ENCODE measurements at places on chromosomes 3 and 15.

DNA sequence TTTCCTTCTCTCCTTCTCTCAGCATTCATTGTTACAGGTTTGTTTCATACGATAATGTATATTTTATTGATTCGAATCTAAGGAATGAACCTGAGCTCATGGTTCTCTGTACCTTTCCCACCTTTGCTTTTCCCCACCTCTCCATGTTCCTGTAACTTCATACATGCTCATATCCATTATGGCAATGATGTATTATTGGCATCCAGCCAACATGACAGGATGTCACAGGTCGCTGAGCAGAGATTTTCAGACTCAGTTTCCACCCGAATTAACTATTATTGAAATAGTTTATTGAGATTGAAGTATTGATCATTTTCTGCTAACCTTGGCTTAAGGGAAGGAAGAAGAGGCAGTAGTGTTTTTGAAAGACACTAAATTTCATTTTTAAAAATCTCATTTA is 64.8 kb downstream of the MAP2K5 start:
- H3K27me3 ChIP-seq, result no peaks in the 10 kb centered on the region
- H3K4me3 ChIP-seq, result no peak overlapping the region
- no peaks in the 10 kb centered on the region for H3K36me3 ChIP-seq
- no peak overlapping the region for H3K27ac ChIP-seq

DNA sequence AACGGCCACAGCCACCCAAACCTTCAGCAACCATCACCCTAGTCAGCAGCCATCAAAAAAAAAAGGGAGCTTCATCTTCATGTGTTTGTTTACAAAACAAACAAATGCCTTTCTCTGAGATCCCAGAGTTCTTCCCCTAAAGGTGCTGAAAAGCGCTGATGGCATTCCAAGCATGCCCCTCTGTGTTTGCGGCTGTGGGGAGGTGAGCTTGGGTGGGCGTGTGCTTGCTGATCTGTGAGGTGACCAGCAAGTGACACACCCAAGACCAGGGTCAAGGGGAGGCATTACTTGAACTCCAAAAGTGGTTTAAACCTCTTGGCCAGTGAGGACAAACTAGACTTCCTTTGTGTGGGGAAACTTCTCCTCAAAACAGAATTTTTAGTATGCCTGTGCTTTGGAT is 81.5 kb downstream of the DHX36 start:
- no peaks in the 10 kb centered on the region for H3K27me3 ChIP-seq
- DNase-seq, result peak; percentile 80
- peak overlapping the region; percentile 61 for H3K27ac ChIP-seq

- no peak for DNase-seq
- H3K4me1 ChIP-seq, result peaks cover 43% of the 10 kb centered on the region
- no peaks in the 10 kb centered on the region for H3K27me3 ChIP-seq
- no peaks in the 10 kb centered on the region for H3K36me3 ChIP-seq
- H3K27ac ChIP-seq, result no peak overlapping the region
These were observed 421.4 kb downstream of the SHQ1 start for GRCh38 chr3:72426618-72427397.

GRCh38 chr15:89115547-89115946 is 27.3 kb downstream of the ABHD2 start:
- H3K4me3 ChIP-seq, result no peak overlapping the region
- no peaks in the 10 kb centered on the region for H3K27me3 ChIP-seq
- H3K27ac ChIP-seq, result peak overlapping the region; percentile 64
- H3K4me1 ChIP-seq, result peaks cover 7% of the 10 kb centered on the region
- no peaks in the 10 kb centered on the region for H3K36me3 ChIP-seq
